Activated T-cell treated with anti-CD3 and anti-CD28 coated beads, Interleukin-2, amount 50 U/mL, for 4 hours (primary cell): ENCODE measurements at places on chromosomes 5 and 9. TPM values are rescaled to one million over a fixed set of nuclear protein-coding genes. Genes with fewer than 3 reads are reported as not detected.

ADAM19 gene
- total RNA-seq = 49.2 TPM

DNA sequence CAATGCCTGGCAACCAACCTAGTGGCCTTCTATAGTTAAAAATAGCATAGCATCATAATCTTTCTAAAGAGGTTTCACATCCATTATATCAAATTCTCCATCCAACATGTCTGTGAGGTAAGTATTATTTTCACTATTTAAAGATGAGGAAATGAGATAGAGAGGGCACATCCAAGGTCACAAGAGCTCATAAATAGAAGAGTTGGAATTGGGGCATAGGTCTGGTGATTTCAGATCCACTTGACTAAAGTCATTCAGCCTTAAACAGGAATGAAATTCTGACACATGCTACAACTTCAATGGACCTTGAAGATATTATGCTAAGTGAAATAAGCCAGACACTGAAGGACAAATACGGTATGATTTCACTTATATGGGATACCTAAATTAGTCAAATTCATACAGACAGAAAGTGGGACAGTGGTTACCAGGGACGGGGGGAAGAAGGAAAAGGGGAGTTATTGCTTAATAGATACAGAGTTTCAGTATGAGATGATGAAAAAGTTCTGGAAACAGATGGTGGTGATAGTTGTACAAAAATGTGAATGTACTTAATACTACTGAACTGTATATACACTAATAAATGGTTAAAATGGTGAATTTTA lies 259.6 kb upstream of the NR4A3 start:
- no peak for DNase-seq

DNA sequence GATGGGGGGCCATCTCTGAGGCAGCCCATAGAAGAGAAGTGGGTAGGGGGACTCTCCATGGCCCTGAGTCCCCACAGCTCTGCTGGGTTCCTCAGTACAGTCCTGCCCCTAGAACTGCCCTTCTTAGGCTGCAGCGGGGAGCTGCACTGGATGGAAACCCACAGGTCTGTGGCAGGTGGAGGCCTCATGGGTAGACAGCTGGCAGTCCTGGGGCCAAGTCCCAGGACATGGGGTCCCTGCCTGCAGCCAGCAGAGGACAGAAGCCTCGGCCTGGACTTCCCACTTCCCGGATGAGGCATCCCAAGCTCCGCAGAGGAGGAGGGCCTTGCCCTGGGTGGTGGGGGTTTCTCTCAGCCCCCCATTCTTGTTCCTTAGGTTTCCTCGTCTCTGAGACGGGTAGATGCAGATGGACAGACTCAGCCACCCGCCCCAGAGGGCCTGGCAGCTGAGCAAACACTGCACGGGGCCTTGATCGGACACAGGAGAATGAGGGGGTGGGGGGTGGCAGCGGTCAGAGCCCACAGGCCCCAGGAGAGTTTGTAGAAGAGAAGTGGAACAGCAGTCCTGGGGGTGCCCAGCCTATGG lies 153.8 kb downstream of the C9orf50 start:
- no peak for DNase-seq

KIAA0825 gene
- total RNA-seq = 0.33 TPM

- DNase-seq = no peak
These were observed 40.1 kb downstream of the FREM1 start for GRCh38 chr9:14870090-14870489.

DNA sequence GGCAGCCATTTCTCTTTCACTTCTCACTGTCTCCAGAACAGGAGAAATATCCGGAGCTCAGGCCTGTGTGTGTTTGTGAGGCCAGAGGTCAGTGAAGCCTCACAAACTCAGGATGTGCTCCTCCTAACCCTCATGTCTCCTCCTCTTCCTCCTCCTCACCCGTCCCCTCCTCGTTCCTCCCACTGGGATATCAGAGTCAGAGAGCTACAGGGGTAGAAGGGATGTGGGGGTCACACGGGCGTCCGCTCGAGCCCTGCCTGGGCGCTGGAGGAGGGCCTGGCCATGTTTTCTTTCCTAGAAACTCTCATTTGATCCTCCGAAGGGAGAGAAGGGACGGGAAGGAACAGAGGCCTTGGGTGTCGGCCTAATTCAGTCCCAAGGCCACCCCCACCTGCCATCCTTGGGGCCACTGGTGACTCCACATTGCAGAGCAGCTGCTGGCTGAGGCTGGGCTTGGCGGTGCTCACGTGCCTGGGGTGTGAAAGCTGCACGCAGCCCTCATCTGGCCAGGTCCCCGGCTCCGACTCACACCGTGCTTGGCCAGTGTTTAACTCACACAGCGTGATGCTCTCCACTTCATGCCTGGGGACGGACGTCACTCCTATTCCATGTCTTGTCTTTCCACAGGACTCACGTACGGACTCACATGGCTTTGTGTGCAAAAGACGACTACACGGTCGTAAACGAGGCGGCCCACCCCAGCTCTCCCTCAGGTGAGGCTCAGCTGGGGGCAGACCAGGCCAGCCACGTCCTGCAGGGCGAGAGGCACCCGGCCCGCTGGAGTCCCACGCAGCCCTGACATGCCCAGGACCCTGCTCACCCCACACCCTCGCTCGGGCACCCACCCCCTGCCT lies 22.6 kb upstream of the SLC6A19 start:
- DNase-seq = no peak

DNA sequence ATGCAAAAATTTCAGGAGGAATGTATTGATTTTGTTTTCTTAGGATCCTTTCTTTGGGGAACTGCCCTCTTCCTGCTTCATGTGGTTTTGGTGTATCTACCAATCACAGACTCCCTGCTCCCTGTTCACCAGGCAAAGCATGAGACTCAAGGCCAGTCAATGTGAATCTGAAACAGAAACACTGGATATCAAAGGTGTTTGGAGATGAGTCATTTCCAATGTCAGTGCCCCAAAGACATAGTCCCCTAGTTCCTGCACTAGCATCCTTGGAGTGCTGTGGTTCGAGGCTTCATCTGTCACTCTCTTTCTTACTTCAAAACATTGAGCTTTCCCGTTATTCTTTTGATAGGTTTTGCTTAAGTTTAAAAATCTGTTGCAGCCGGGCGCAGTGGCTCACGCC lies 8.1 kb downstream of the PPP3R2 start:
- DNase-seq = no peak
